Right atrium auricular region (tissue), 2 donors: ENCODE measurements at places on chromosomes 4 and X.

- no peak for DNase-seq
Measured at GRCh38 chr4:24559889-24560288, 24.5 kb downstream of the DHX15 start.

DNA sequence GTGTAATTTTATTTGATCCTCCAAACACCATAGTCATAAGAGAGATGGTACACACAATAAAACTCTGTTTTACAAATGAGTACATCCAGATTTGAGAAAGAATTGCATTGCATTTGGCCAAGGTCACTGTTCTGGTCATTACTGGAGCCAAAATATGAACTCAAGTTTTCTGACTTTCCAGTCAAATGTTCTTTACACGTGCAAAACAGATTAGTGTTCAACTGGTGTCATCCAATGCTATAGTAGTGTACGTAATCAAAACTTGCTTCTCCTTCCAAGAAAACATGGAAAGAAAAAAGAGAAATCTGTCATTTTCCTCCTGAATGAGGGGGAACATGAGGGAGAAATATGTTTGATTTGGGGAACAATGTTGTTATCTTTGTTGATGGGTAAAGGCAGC, 291.9 kb downstream of the NAF1 start:
- DNase-seq, result no peak

- DNase-seq, result no peak
Measured at GRCh38 chrX:34875204-34875603, 67.4 kb upstream of the FAM47B start.

DNA sequence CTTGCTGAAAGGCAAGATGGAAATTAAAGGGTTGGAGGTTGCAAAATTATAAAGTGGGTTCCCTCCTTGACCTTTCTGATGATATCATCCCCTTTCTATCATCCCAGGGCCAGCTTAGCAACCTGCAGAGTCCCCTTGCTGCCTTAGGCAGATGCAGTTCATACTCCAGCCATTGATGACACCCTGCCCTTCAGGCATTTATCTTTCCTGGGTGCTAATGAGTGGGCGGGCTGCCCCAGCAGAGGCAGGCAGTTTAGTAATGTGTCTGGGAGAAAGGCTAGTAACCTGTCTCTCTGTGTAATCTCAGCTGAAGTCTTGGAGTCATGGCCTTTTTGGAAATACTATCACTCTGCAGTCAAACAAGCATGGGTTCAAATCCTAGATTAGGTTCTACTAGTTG, 3.8 kb upstream of the FRMPD3 start:
- DNase-seq, result no peak

DNA sequence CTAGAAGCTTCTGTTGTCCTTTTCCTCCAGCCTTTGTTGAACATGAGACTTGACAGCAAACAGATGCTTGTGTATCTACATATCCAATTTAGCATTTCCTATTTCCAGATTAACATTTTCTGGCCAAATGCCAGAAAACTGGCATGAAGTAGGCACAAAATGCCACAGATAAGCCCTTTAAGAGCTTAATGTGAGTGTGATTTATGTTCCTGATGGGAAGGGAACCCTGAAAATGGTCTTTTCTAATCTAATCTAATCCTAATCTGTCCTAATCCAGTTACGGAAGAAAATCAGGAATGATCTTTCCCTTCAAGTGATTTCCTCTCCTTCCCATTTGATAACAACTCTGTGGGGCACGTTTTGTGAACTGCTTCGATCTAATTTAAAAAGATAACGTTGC, 133.0 kb upstream of the C1QTNF7 start:
- DNase-seq, result no peak

- DNase-seq, result no peak
Measured at GRCh38 chr4:132614682-132615081, 534.4 kb upstream of the PCDH10 start.
